ENCODE measurements at places on chromosomes 2 and 18.

- DNase-seq: no peak
Observed at GRCh38 chr2:200749631-200750322, 61.9 kb upstream of the BZW1 start.

DNA sequence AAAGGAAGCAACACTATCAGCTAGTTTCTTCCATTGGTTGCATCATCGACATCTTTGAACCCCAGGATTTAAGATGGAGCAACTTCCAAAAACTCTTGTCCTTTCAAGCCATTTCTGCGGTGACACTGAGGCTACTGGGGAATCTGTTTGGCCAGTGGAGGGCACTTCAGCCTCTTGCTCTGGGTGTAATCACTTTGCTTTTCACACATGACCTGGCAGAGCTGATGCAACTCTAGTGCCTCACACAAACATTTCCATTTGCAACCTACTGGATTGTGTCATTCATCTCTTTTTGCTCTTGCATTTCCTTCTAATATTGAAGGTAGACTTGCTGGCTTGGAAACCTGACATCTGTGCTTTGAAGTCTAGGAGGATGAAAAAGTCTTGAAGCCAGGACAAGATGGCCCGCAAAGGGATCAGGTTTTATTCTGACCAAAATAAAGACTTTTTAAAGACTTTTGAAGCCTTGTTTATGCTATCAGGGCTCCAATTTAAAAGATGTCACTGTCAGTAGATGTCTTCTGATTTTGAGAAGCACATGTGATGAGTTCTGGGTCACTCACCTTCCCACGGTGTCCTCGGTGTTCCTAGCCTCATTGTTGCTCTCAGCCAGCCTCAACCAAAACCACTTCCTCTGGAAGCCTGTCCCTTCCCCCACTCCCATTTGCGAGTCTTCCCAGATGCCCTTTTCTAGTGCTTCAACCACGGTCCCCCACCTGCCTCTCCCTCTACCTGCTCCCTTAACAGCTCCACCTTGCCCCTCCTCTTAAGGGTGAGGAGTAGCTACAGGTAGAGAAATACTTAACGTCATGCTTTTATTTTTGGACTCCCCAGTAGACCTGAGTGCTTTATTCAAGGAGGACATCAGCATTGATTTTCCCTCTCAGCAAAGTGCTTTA is 69.7 kb upstream of the KCNE4 start:
- DNase-seq: peak; percentile 60

GRCh38 chr2:65666156-65666725 is 233.8 kb upstream of the SPRED2 start:
- DNase-seq: no peak

DNA sequence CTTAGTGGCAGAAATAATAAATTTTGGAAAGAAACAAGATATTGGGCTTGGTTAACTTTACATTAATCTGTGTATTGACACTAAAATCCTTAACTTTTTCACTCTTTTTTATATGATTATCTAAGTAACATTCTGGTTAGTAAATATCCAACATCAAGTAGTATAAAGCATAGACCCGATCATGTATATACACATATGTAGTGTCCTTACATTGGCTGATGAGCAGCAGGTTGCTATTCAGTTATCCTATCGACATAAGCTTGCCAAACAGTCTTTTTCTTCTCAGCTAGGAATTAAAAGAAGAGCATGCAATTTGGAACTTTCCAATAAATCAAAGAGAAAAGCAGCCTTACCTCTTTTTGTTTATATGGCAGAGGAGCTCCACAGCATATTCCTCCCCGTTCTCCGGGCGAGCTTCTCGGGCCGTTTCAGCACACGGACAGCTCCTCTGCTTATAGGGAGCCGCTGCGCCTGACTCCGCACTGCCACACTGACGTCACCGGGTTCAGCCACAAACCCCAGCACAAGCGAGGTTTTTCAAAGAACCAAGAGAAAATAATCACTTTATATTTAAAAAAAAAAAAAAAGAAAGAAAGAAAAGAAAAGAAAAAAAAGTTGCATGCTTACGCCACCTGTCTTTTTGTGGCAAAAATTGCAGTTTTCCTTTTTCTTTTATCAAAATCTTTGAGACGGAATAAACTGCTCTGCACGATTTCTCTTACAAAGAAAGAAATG is at the start of gene SCG2:
Gene SCG2 (minus strand): TSS at position 430 of the 735 bp plus-strand sequence. CDS start 3,079 bp downstream, outside the sequence.
- DNase-seq: peak; percentile 60

- no peak for DNase-seq
Observed at GRCh38 chr18:55136258-55136657, 177.0 kb upstream of the CCDC68 start.
